ENCODE measurements at places on chromosomes 6 and 20.

- no peaks in the 10 kb centered on the region for H3K36me3 ChIP-seq
- H3K4me1 ChIP-seq = no peaks in the 10 kb centered on the region
- no peaks in the 10 kb centered on the region for H3K27me3 ChIP-seq
- no peak overlapping the region for H3K27ac ChIP-seq
Measured at GRCh38 chr6:8135276-8135675, 32.9 kb upstream of the EEF1E1 start.

DNA sequence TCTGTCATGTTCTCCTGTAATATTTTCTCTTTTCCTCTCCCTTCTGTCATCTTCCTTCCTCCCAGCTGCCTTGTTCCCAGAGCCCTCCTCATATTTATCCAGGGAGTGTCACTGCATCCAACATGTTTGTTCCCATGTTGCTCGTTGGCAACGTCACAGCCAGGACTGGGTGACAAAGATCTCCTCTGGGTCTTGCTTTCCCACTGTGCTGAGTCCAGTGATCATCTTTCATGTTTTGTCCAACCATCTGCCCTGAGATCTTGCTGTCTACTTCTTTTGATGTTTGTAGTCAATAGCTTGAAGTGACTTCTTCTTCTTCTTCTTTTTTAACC lies 26.6 kb downstream of the FARS2 start:
- H3K4me1 ChIP-seq = no peaks in the 10 kb centered on the region
- H3K27me3 ChIP-seq = no peaks in the 10 kb centered on the region
- H3K36me3 ChIP-seq = no peaks in the 10 kb centered on the region
- no peak overlapping the region for H3K4me3 ChIP-seq

GRCh38 chr6:110979565-110980101 lies 2.2 kb upstream of the RPF2 start:
- DNase-seq = no peak
- no peaks in the 10 kb centered on the region for H3K27me3 ChIP-seq
- no peaks in the 10 kb centered on the region for H3K4me1 ChIP-seq
- H3K4me3 ChIP-seq = no peak overlapping the region
- no peak overlapping the region for H3K27ac ChIP-seq

GRCh38 chr6:71204741-71205140 lies 83.9 kb upstream of the OGFRL1 start:
- peak overlapping the region; percentile 8 for H3K27ac ChIP-seq
- DNase-seq = no peak
- no peaks in the 10 kb centered on the region for H3K27me3 ChIP-seq
- H3K4me3 ChIP-seq = no peak overlapping the region
- no peaks in the 10 kb centered on the region for H3K4me1 ChIP-seq

DNA sequence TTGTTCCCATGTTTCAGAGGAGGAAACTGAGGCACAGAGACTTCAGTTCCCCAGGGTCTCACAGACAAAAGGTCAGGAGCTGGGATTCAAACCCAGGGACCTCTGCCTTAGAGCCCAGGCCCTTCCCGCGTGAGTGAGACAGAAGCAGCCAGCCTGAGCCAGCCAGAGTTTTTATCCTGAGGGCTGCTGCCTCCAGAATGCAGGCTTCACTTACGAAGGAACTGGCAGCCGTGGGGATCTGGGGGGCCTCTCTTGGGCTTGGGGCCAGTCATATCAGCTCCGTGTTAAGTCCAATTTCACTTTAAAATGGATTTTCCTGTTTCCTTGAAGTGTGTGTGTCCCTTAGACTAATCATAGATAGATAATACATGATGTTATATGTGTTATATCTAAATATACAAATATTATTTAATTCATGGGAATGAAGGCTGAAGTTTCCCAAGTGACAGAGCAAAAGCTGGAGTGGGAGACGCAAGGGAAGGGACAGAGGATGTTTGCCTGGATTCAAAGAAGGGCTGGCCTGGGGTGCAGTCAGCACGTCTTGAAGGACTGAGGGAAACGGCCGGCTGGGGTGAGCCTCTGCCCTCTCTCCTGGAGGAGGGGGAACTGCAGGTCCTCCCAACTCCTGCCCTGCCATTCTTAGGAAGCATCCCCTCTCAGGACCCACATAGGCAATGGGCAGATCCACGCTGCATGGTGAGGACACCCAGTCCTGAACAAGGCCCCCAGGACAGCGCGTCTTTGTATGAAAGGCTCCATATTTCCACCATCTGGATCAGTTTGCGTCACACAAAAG lies 320.1 kb downstream of the CDH4 start:
- no peaks in the 10 kb centered on the region for H3K36me3 ChIP-seq
- H3K4me1 ChIP-seq = no peaks in the 10 kb centered on the region
- DNase-seq = no peak
- no peaks in the 10 kb centered on the region for H3K27me3 ChIP-seq
- H3K27ac ChIP-seq = no peak overlapping the region

DNA sequence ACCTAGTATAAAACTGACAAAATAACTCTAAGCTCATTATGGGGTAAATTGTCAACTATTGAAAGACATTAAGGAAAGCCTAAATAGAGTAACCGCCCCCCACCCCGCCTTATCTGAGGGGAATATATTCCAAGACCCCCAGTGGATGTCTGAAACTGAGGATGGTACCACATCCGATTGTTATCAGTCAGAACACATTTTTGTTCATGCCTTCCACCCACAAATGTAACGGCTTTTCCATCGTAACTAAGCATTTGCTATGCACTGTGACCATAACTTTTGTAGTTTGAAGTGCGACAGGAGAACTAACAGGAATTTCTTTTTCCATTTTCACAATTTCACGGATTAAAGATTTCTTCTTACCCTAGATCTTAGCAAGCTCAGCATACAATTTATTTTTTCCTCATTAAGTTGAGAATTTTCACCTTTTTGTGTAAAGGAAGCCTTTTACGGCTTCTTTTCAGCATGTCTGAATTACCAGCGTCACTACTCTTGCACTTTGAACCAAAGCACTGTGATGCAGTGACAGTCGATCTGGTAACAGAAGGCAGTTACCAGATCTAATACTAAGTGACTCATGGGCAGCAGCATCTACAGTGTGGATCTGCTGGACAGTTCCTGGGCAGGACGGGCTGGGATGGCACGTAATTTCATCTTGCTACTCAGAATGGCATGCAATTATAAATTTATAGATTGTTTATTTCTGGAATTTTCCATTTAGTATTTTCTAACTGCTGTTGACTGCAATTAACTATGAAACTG lies 11.8 kb downstream of the CFAP61 start:
- no peaks in the 10 kb centered on the region for H3K27me3 ChIP-seq
- no peak overlapping the region for H3K4me3 ChIP-seq
- H3K36me3 ChIP-seq = no peaks in the 10 kb centered on the region
- H3K27ac ChIP-seq = no peak overlapping the region
- no peaks in the 10 kb centered on the region for H3K4me1 ChIP-seq

GRCh38 chr6:145561095-145562072 lies 173.9 kb downstream of the EPM2A start:
- H3K4me3 ChIP-seq = no peak overlapping the region
- H3K36me3 ChIP-seq = no peaks in the 10 kb centered on the region
- H3K27me3 ChIP-seq = no peaks in the 10 kb centered on the region
- H3K4me1 ChIP-seq = no peaks in the 10 kb centered on the region
- no peak for DNase-seq
- H3K27ac ChIP-seq = no peak overlapping the region

DNA sequence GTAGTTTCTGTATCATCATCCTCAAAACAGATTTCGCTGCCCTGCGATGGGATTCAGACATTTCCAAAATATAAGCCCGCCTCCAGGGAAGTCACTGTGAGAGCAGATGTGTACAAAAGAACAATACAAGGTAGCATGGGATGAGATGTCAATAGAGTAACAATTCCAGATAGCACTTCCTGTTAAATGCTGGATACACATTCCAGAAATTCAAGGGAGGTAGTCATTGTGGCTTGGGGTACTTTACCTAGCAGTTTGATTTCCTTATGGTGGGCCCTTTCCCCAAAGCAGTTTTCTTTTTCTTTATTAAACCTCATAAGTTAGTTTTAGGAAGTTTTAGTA lies 2.5 kb downstream of the RNF217 start:
- no peak for DNase-seq
- H3K4me3 ChIP-seq = peak overlapping the region; percentile 81
- H3K4me1 ChIP-seq = no peaks in the 10 kb centered on the region
- H3K36me3 ChIP-seq = no peaks in the 10 kb centered on the region
- peak overlapping the region; percentile 98 for H3K27ac ChIP-seq
- no peaks in the 10 kb centered on the region for H3K27me3 ChIP-seq

GRCh38 chr6:108897371-108897770 lies 49.1 kb downstream of the ARMC2 start:
- H3K27me3 ChIP-seq = no peaks in the 10 kb centered on the region
- no peaks in the 10 kb centered on the region for H3K36me3 ChIP-seq
- no peak for DNase-seq

DNA sequence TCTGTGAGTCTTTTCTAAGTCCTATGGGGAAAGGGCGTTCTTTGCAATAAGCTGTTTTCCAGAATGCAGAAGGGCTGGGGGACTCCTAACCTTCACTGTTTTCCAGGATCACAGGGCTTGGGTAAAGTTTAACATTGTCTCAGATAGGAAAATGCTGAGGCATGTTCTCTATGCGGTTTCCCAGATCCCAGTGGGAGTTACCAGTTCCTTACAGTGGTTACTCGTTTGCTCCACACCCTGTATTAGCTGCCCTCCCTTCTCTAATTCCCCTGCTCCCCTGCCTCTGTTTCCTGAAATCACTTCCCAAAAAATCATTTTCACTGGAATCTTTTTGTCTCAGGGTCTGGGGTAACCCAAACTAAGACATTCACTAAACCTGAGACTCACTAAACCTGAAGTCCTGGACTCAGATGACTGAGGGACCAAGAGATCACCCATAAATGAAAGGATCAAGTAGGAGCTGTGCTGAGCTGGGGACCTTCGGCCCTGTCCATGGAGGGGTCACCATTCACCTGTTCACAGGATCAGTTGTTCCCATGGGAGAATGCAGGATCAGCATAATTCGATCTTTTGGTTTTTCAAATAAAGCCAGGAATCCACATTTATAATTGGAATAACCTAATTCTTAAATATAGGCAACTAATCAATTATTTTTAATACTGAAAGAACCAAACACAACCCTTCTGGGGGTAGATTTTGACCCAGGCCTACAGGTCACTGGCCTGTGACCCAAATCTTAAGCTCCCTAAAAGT lies 76.2 kb downstream of the ISM1 start:
- no peaks in the 10 kb centered on the region for H3K4me1 ChIP-seq
- H3K27ac ChIP-seq = no peak overlapping the region
- no peaks in the 10 kb centered on the region for H3K27me3 ChIP-seq
- no peak for DNase-seq

DNA sequence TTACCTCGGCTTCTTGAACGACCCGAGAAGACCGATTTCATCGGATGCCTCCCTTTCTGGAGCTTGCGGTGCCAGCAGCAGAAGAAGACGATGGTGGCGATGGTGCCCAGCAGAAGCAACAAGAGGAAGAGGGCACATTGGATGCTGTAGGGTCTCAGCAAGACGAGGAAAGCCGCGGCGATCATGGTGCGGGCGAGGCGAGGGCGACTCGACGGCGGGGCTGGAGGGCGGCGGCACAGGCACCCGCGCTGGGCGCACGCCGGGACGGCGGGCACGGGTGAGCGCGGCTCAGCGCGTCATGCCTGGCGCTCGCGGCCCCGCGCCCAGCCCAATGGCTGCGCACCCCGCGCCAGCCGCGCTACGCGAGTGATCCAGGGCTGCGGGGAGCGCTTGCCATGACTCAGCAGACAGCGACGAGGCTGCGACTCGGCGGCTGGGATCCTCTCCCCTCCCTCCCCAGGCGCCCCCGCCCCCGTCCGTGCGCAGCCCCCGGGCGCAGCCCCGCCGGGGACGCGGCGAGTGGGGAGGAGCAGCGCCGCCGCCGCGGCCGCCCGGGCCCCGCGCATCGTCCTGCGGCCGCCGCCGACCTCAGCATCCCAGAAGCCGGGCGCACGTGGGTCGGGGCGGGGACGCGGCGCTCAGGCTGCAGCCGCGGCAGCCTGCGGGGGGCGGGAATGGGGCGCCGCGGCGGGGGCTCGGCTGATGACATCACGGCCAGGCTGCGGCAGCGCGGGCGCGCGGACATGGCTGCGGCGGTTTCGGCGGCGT lies at the start of gene BEND6:
TSS of gene BEND6 (plus strand) at position 705 of the 768 bp plus-strand sequence. CDS start 26,704 bp downstream, outside the sequence.
- H3K27me3 ChIP-seq = no peaks in the 10 kb centered on the region
- DNase-seq = no peak
- no peaks in the 10 kb centered on the region for H3K4me1 ChIP-seq
- no peak within 1 kb of the TSS for H3K27ac ChIP-seq
